ENCODE measurements at places on chromosomes 3 and 15.

- no peak for DNase-seq
- H3K27me3 ChIP-seq, result no peaks in the 10 kb centered on the region
- peak overlapping the region; percentile 84 for H3K27ac ChIP-seq
- no peak overlapping the region for H3K4me3 ChIP-seq
These were observed 16.1 kb downstream of the MINDY4B start for GRCh38 chr3:150889106-150889505.

- H3K27me3 ChIP-seq, result no peaks in the 10 kb centered on the region
- H3K4me3 ChIP-seq, result no peak overlapping the region
- H3K27ac ChIP-seq, result no peak overlapping the region
- peaks cover 8% of the 10 kb centered on the region for H3K4me1 ChIP-seq
- DNase-seq, result no peak
These were observed 4.1 kb upstream of the CLPX start for GRCh38 chr15:65189102-65189740.

- H3K4me1 ChIP-seq, result no peaks in the 10 kb centered on the region
- H3K36me3 ChIP-seq, result no peaks in the 10 kb centered on the region
- no peak overlapping the region for H3K4me3 ChIP-seq
- no peak for DNase-seq
- H3K27me3 ChIP-seq, result no peaks in the 10 kb centered on the region
- no peak overlapping the region for H3K27ac ChIP-seq
These were observed 15.6 kb upstream of the DAG1 start for GRCh38 chr3:49454458-49454857.

- no peak overlapping the region for H3K27ac ChIP-seq
- no peaks in the 10 kb centered on the region for H3K4me1 ChIP-seq
- no peak overlapping the region for H3K4me3 ChIP-seq
- DNase-seq, result no peak
- H3K36me3 ChIP-seq, result no peaks in the 10 kb centered on the region
These were observed 65.4 kb upstream of the ITGA11 start for GRCh38 chr15:68497206-68497910.

- H3K4me1 ChIP-seq, result peaks cover 23% of the 10 kb centered on the region
- no peaks in the 10 kb centered on the region for H3K27me3 ChIP-seq
- H3K4me3 ChIP-seq, result no peak overlapping the region
- no peak for DNase-seq
- H3K27ac ChIP-seq, result no peak overlapping the region
These were observed 1.6 kb upstream of the P3H2 start for GRCh38 chr3:190122198-190122771.

DNA sequence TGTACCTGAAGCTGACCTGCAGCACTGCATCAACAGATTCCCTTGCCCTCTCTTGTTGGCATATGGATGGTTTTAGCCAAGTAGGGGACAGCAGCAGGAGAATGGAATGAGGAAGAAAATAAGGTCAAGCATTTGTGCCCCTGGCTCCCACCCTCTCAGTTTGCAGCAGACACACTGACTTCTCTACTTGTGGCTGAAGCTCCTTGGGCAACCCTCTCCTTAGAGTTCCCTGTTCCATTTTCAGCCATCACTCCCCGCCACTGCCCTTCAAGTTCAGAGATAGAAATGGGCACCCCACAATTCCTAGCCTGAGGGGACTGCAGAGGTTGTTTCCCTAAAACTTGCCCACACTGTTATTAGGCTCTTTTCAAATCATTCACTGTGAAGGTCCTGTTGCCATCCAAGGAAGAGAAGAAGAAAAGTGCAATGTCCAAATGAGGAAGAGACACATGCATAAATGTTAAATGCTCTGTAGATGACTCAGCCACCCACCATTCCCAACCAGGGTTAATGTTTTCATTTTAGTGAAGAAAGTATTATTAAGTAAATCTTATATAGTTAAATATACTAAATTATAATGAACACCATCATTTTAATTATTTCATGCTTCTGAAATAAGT, 295.9 kb upstream of the UBE2E2 start:
- H3K4me3 ChIP-seq, result no peak overlapping the region
- H3K4me1 ChIP-seq, result no peaks in the 10 kb centered on the region
- no peak for DNase-seq
- no peaks in the 10 kb centered on the region for H3K36me3 ChIP-seq
- H3K27me3 ChIP-seq, result no peaks in the 10 kb centered on the region
- H3K27ac ChIP-seq, result no peak overlapping the region

DNA sequence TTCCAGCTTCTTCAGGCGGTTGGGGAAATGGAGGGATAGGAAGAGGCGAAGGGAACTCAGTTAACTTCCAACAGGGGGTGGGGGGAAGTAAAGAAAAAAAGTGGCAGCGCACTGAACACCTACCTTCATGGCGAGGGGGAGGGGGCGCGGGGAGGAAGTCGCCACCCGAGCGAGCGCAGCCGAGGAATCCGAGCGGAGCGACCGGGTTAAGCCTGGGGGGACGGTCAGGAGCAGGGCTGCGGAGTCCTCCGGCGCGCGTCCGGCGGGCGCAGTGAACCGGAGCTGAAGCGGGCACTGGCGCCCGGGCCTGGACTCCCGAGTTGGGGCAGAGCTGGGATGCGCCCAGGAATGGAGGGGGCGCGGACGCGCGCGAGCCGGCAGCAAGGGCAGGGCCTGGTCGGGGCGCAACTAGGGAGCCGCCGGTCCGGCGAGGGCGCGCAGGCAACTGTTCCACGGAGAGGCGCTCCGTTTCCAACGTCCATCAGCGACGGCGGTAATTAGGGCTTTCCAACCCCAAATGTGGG, at the start of gene WNT5A:
WNT5A (minus strand) TSS at position 450 of the 524 bp plus-strand sequence; CDS start at position 129, 321 bp downstream.
- no peak for DNase-seq
- no peaks in the 10 kb centered on the region for H3K36me3 ChIP-seq
- H3K4me3 ChIP-seq, result peak within 1 kb of the TSS; percentile 66
- peaks cover 18% of the 10 kb centered on the region for H3K4me1 ChIP-seq
- H3K27me3 ChIP-seq, result peaks cover 15% of the 10 kb centered on the region

GRCh38 chr15:51202783-51203182, 108.1 kb upstream of the TNFAIP8L3 start:
- H3K4me1 ChIP-seq, result no peaks in the 10 kb centered on the region
- H3K27me3 ChIP-seq, result peaks cover 16% of the 10 kb centered on the region
- no peaks in the 10 kb centered on the region for H3K36me3 ChIP-seq
- no peak overlapping the region for H3K4me3 ChIP-seq
- no peak overlapping the region for H3K27ac ChIP-seq

DNA sequence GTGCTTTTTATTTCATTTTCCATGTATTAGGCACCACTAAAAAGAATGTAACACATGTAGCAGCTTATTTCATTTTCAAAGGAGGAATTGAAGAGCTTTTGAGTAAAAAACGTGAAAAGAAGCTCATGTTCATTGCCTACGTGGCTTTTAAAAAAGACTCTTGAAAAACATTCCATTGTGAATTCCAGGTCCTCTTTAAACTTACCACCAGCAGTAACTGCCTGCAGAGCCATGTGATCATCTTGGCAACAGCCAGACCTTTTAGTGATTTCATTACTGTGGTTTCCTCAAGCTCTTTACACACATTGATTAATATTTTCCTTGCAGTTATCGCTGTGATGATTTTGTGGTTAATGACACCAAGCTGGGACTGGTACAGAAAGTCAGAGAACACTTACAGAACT, 43.8 kb upstream of the FBXL22 start:
- peaks cover 32% of the 10 kb centered on the region for H3K36me3 ChIP-seq
- H3K27ac ChIP-seq, result peak overlapping the region; percentile 72
- DNase-seq, result peak; percentile 82

DNA sequence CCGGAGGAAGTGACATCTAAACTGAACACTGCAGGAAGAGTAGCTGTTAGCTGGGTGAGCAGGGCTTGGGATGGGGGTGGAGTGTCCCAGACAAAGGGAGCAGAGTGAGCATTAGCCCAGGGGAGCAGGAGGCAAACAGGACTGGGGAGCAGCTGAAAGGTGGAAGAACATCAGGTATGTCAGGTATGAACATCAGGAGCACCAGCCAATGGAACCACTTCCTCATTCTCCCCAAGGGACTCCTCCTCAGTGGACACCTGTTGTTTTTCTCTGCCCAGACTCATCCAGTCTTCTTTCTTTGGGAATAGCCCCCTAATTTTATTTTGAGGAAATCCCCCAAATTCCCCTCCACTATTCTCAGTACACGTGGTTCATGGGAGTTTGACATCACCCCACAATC, 107.7 kb upstream of the RAD18 start:
- no peaks in the 10 kb centered on the region for H3K4me1 ChIP-seq
- H3K27me3 ChIP-seq, result no peaks in the 10 kb centered on the region
- no peak for DNase-seq
- H3K27ac ChIP-seq, result no peak overlapping the region
- no peak overlapping the region for H3K4me3 ChIP-seq

DNA sequence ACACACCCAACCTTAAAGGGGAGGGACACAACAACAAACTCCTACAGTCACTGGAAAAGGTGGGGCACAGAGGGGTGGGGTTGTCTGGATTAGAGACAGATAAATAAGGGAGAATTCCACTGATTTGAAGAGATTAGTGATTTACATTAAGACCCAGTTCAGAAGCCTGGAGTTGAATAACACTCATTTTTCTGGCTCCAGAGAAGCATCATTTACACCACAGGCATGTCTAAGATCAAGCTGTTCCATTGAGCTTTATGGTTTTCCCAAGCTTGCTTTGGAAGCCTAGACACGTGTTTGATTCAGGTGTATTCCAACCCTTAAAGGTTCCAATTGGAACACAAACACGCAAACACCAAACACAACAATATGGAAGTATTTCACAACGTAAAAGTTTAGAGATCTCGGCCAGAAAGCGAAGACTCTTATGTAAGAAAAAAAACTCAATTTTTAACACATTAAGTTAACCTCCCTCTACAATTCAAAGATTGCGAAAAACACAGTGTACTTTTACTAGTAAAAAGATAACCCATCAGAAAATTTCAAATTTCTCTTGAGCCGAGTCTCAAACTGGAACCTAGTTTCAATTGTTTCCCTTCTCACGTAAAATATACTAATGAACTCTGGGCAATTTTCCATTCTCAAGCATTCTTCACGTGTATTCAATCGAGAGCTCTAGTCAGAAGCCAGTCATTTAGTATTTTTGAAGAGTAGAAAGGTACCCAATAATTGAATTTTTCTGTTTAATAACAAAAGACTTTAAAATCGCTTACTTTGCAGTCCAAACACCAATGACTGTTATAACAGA, 2.1 kb downstream of the TRA2B start:
- peak overlapping the region; percentile 100 for H3K27ac ChIP-seq
- DNase-seq, result no peak
- H3K4me1 ChIP-seq, result peaks cover 56% of the 10 kb centered on the region
- no peaks in the 10 kb centered on the region for H3K36me3 ChIP-seq
- H3K4me3 ChIP-seq, result peak overlapping the region; percentile 63
- H3K27me3 ChIP-seq, result no peaks in the 10 kb centered on the region

- peaks cover 85% of the 10 kb centered on the region for H3K36me3 ChIP-seq
- no peak overlapping the region for H3K27ac ChIP-seq
These were observed 6.9 kb downstream of the C15orf62 start for GRCh38 chr15:40776537-40777141.

- no peak for DNase-seq
- H3K4me3 ChIP-seq, result no peak overlapping the region
These were observed 4.4 kb downstream of the A4GNT start for GRCh38 chr3:138127636-138128365.

DNA sequence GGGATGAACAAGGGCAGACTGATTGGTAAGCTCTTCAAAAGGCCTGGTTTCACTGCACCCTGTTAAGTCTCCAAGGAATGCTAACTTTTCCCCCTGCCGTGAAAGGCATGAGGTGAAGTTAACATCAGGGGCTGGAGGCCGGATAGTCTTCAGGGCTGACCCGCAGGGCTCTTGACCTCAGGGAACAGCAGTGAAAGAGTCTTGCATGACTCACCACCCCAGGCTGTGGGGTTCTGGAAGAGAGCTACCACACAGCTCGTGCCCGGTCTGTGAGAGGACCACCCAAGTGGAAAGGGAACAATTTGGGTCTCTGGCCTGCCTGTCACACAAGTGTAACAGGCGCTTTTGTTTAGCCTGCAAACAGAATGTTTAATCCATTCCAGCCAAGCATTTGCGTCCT, 504.9 kb downstream of the EDEM1 start:
- no peaks in the 10 kb centered on the region for H3K27me3 ChIP-seq
- H3K27ac ChIP-seq, result no peak overlapping the region
- no peaks in the 10 kb centered on the region for H3K4me1 ChIP-seq
- H3K36me3 ChIP-seq, result no peaks in the 10 kb centered on the region
- DNase-seq, result no peak

GRCh38 chr3:112874725-112875124, 28.1 kb upstream of the CD200R1L start:
- no peaks in the 10 kb centered on the region for H3K27me3 ChIP-seq
- no peaks in the 10 kb centered on the region for H3K36me3 ChIP-seq
- H3K4me1 ChIP-seq, result no peaks in the 10 kb centered on the region
- no peak overlapping the region for H3K4me3 ChIP-seq
- DNase-seq, result no peak
- H3K27ac ChIP-seq, result no peak overlapping the region

- no peaks in the 10 kb centered on the region for H3K36me3 ChIP-seq
- no peaks in the 10 kb centered on the region for H3K27me3 ChIP-seq
- peak overlapping the region; percentile 72 for H3K4me3 ChIP-seq
- peak overlapping the region; percentile 99 for H3K27ac ChIP-seq
- H3K4me1 ChIP-seq, result peaks cover 62% of the 10 kb centered on the region
- peak; percentile 57 for DNase-seq
These were observed 868 bp upstream of the TMEM87A start for GRCh38 chr15:42273900-42274701.

- no peaks in the 10 kb centered on the region for H3K27me3 ChIP-seq
- H3K36me3 ChIP-seq, result no peaks in the 10 kb centered on the region
- DNase-seq, result no peak
- peaks cover 57% of the 10 kb centered on the region for H3K4me1 ChIP-seq
- no peak overlapping the region for H3K27ac ChIP-seq
- no peak overlapping the region for H3K4me3 ChIP-seq
These were observed 3.4 kb downstream of the DENND6A start for GRCh38 chr3:57689367-57690053.

GRCh38 chr3:25783661-25784512, 644 bp upstream of the NGLY1 start:
- H3K27me3 ChIP-seq, result no peaks in the 10 kb centered on the region
- peak overlapping the region; percentile 85 for H3K4me3 ChIP-seq
- peak overlapping the region; percentile 97 for H3K27ac ChIP-seq
- H3K36me3 ChIP-seq, result no peaks in the 10 kb centered on the region

DNA sequence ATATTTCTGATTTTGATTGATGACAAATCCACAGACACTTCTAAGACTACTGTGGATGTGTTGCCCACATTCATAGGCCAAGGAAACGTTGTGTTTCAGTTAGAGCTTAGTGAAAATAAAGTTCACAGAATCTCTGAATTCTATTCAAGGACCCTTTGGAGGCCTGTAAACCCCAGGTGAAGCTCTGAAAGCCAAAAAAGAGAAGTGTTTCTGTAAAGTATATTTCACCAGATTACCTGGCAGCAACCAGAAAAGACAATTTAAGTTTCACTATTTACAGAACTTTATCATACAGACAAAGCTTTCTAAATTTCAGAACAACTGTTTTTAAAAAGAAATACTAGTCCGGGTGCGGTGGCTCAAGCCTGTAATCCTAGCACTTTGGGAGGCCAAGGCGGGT, 2.6 kb downstream of the CLPX start:
- H3K27me3 ChIP-seq, result no peaks in the 10 kb centered on the region
- H3K27ac ChIP-seq, result no peak overlapping the region
- DNase-seq, result no peak

Measured in left lung (tissue), 14 donors.